ENCODE measurements at places on chromosomes 4 and X. TPM values are rescaled to one million over a fixed set of nuclear protein-coding genes. Genes with fewer than 3 reads are reported as not detected.

- H3K27ac ChIP-seq = no peak overlapping the region
- H3K36me3 ChIP-seq = no peaks in the 10 kb centered on the region
- no peaks in the 10 kb centered on the region for H3K27me3 ChIP-seq
- no peak overlapping the region for H3K4me3 ChIP-seq
Measured at GRCh38 chr4:44869222-44869882, 143.0 kb upstream of the GNPDA2 start.

DNA sequence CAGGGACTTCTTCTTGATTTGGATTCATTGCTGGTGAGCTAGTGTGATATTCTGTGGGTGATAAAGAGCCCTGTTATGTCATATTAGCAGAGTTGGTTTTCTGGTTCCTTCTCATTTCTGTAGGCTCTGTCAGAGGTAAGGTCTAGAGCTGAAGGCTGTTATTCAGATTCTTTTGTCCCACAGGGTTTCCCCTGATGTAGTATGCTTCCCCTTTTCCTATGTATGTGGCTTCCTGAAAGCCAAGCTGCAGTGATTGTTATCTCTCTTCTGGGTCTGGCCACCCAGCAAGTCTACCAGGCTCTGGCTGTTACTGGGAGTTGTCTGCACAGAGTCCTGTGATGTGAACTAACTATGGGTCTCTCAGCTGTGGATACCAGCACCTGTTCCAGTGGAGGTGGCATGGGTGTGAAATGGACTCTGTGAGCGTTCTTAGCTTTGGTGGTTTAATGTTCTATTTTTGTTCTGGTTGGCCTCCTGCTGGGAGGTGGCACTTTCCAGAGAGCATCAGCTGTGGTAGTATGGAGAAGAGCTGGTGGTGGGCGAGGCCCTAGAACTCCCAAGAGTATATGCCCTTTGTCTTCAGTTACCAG lies 373.7 kb downstream of the AR start:
- H3K36me3 ChIP-seq = no peaks in the 10 kb centered on the region
- no peaks in the 10 kb centered on the region for H3K4me1 ChIP-seq
- no peak for DNase-seq
- no peaks in the 10 kb centered on the region for H3K27me3 ChIP-seq

DNA sequence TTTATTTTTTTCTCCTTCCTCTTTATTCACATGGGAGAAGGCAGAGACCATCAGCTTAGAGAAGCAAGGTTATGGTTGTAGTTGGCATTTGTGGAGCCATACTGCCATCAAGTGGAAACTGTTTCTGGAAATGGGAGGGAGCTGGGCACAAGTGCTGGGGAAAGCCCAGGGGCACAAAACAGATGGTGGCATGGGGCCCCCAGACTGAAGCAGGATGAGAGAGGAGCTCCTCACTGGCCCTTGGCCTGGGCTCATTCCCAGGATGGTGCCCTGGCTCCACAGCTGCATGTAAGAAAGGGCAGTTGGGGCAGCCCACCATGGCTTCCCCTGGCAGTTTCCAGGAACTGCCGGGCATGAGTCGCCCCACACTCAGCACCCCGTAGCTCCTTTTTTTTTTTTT lies 59.2 kb downstream of the NBDY start:
- DNase-seq = no peak
- no peaks in the 10 kb centered on the region for H3K4me1 ChIP-seq
- H3K27me3 ChIP-seq = no peaks in the 10 kb centered on the region
- H3K36me3 ChIP-seq = no peaks in the 10 kb centered on the region
- H3K27ac ChIP-seq = no peak overlapping the region

DNA sequence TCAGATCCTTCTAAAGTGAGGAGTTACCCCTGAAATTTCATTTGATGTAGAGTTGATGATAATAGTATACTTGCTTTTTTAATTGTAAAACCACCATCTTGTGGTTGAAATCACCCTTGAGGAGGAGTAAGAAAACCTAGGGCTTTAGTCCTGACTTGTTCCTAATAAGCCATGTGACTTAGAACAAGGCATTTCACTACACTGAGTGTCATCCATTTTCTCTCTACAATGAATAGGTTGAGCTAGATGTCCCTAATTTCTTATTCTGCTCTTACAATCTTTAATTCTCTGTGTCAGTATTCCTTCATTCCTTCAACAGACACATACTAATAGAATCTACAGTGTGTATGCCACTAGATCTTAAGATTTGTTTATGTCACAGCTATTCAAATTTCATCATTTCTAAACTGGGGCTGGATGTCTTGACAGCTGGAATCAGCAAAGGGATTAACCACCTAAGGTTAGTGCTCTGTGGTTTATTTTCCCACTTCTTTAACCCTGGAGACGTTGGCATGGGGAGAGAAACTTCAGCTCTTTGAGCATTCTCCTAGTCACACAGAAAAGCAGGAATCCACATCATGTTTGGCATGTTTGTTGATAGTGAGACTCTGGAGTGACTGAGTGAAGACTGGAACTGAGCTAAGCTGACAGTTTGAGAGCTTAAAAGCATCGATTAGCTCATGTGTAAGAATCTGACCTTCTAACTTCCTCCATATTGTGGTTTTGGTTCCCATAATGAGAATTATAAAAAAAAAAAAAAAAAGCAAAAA lies 246.3 kb downstream of the NDST4 start:
- H3K27ac ChIP-seq = no peak overlapping the region
- H3K36me3 ChIP-seq = no peaks in the 10 kb centered on the region
- no peak for DNase-seq
- no peak overlapping the region for H3K4me3 ChIP-seq

GRCh38 chrX:7045238-7045955 lies 102.1 kb upstream of the STS start:
- no peak for DNase-seq
- H3K27ac ChIP-seq = no peak overlapping the region
- H3K36me3 ChIP-seq = no peaks in the 10 kb centered on the region
- H3K27me3 ChIP-seq = no peaks in the 10 kb centered on the region
- no peak overlapping the region for H3K4me3 ChIP-seq

GRCh38 chr4:175787948-175788347 lies 24.1 kb downstream of the GPM6A start:
- H3K27me3 ChIP-seq = no peaks in the 10 kb centered on the region
- no peaks in the 10 kb centered on the region for H3K36me3 ChIP-seq
- no peak overlapping the region for H3K4me3 ChIP-seq
- H3K27ac ChIP-seq = no peak overlapping the region

GRCh38 chr4:3404546-3404945 lies 37.2 kb upstream of the HGFAC start:
- no peaks in the 10 kb centered on the region for H3K36me3 ChIP-seq
- H3K4me3 ChIP-seq = no peak overlapping the region
- peaks cover 12% of the 10 kb centered on the region for H3K4me1 ChIP-seq
- H3K27ac ChIP-seq = no peak overlapping the region
- no peaks in the 10 kb centered on the region for H3K27me3 ChIP-seq

DNA sequence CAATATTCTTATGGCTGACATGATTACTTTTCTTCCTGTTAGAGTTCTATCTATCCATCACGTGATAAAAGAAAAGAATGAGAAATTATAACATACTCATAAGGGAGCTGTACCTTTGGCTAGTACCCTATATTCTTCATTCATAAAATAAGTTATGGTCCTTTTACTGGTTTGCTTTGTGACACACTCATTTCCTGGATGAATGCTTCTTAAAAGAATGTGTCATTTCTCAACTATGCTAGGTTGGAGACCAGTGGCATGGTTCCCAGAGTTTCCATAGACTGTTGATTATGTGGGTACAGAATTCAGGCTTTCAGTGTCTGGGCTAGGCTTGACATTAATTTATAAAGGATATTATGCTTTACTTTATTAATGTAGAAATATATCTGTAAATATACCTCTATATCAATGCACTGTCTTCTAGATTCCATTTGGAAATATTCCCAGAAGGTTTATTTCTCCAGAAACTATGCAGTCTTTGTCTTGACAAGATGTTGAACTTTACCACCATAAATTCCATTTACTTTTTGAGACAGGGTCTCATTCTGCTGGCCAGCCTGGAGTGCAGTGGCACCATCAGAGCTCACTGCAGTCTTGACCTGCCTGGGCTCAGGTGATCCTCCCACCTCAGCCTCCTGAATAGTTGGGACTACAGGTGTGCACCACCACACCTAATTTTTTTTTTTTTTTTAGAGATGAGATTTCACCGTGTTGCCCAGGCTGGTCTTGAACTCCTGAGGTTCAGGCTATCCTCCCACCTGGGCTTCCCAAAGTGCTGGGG lies 23.8 kb downstream of the NUDT6 start:
- no peaks in the 10 kb centered on the region for H3K36me3 ChIP-seq
- no peak overlapping the region for H3K4me3 ChIP-seq
- H3K4me1 ChIP-seq = no peaks in the 10 kb centered on the region
- no peaks in the 10 kb centered on the region for H3K27me3 ChIP-seq
- no peak overlapping the region for H3K27ac ChIP-seq

GRCh38 chrX:23699636-23700194 lies 32.4 kb downstream of the PRDX4 start:
- no peak for DNase-seq
- H3K27me3 ChIP-seq = no peaks in the 10 kb centered on the region
- no peak overlapping the region for H3K4me3 ChIP-seq

DNA sequence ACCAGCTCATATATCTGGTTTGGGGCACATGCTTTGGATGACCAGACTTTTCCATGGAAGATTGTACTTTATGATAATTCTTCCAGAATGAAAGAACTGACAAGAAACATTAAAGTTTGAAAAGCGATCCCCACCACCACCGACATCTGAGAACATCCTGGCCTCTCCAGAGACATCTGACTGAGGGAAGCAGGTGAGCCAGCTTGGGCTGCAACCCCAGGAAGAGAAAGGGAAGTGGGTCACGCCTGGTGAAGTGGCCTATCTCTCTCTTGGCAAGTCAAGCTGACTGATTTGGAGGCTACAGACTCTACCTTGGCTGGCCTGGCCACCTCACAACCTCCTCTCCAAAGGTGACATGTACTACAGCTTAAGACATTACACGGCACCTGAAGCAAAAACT lies 20.7 kb downstream of the PARM1 start:
- no peak overlapping the region for H3K4me3 ChIP-seq
- DNase-seq = no peak
- peaks cover 8% of the 10 kb centered on the region for H3K4me1 ChIP-seq
- H3K27ac ChIP-seq = no peak overlapping the region
- H3K27me3 ChIP-seq = no peaks in the 10 kb centered on the region
- H3K36me3 ChIP-seq = no peaks in the 10 kb centered on the region

GRCh38 chr4:181161669-181162068 lies 1081.5 kb upstream of the TENM3 start:
- no peak overlapping the region for H3K27ac ChIP-seq
- no peak for DNase-seq
- no peaks in the 10 kb centered on the region for H3K27me3 ChIP-seq
- no peak overlapping the region for H3K4me3 ChIP-seq
- no peaks in the 10 kb centered on the region for H3K36me3 ChIP-seq

GRCh38 chr4:89803915-89804314 lies 33.0 kb downstream of the SNCA start:
- no peak overlapping the region for H3K27ac ChIP-seq
- H3K27me3 ChIP-seq = no peaks in the 10 kb centered on the region
- H3K4me1 ChIP-seq = no peaks in the 10 kb centered on the region
- DNase-seq = no peak
- no peaks in the 10 kb centered on the region for H3K36me3 ChIP-seq

GRCh38 chr4:23855912-23856605 lies 33.8 kb downstream of the PPARGC1A start:
- no peak for DNase-seq
- H3K4me1 ChIP-seq = no peaks in the 10 kb centered on the region
- no peaks in the 10 kb centered on the region for H3K27me3 ChIP-seq
- no peak overlapping the region for H3K27ac ChIP-seq
- H3K4me3 ChIP-seq = no peak overlapping the region
- no peaks in the 10 kb centered on the region for H3K36me3 ChIP-seq

DNA sequence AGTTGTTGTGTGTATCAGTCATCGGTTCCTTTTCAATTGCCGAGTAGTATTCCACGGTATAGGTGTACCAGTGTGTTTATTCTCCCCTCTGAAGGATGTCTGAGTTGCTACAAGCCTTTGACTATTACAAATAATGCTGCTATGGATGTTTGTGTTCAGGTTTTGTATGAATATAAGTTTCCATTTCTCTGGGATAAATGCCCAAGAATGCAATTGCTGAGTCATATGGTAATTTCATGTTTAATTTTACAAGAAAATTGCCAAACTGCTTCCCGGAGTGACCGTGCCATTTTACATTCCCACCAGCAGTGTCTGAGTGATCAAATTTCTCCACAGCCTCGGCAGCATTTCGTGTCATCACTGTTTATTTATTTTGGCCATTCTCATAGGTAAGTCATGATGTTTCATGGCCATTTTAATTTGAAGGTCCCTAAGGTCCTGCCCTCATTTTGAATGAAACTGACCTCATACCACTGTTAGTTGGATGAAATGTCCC lies 73.9 kb downstream of the IRF2 start:
- H3K4me1 ChIP-seq = peaks cover 16% of the 10 kb centered on the region
- no peaks in the 10 kb centered on the region for H3K27me3 ChIP-seq
- no peak overlapping the region for H3K4me3 ChIP-seq
- H3K27ac ChIP-seq = no peak overlapping the region
- no peaks in the 10 kb centered on the region for H3K36me3 ChIP-seq

DNA sequence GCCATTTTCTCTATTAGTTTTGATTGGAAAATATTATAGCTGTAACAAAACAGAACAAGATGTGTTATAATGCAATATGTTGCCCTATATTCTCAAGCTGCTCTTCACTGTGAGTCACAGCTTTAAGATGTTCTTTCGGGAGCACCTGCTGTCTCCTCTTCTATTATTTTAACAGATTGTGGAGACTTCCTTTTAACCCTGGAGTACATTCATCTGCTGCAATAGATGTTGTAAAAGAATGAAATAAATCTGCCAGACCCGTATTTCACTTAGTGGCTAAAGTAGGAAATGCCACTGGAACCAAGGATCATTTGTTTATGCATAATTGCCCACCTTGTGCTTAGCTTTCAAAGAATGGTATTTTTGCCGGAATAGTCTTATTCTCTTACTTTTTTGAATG lies 11.1 kb downstream of the LSM6 start:
- no peak for DNase-seq
- H3K27ac ChIP-seq = no peak overlapping the region
- H3K27me3 ChIP-seq = no peaks in the 10 kb centered on the region

DNA sequence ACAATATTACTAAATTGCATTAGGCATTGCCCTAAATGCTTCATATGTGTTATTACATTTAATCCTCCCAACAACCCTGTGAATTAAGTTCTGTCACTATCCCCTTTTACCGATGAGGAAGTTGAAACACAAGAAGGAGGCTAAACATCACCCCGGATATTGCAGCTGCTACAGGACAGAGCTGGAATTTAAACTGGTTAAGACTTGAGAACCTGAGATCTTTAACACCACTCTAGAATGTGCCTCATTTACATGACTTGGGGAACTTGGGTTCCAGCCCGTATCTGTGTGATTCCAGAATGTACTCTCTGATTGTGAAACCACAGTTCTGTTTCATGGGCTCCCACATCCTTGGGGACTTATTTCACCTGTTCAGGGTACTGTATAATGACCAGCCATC lies 165.1 kb upstream of the PPARGC1A start:
- no peak for DNase-seq
- no peaks in the 10 kb centered on the region for H3K27me3 ChIP-seq
- no peaks in the 10 kb centered on the region for H3K36me3 ChIP-seq
- H3K4me1 ChIP-seq = no peaks in the 10 kb centered on the region

Gene XAGE1B
- total RNA-seq = not detected

Gene BTC
- 0.74 TPM for total RNA-seq

Gene MAGEA10
- total RNA-seq = not detected

Gene ADGRA3
- 23.3 TPM for total RNA-seq

Gene FRG2
- not detected for total RNA-seq

Gene TMEM31
- not detected for total RNA-seq

Gene SHROOM4
- 10.1 TPM for total RNA-seq

Gene SPP1
- 11.8 TPM for total RNA-seq

Gene GAB3
- total RNA-seq = 7.6 TPM

Gene SERTM2
- 28.2 TPM for total RNA-seq

All from vagina (tissue), 2 donors.